NCI-H2081 treated with DMSO at 0.1 percent for 48 hours (cell line): ENCODE measurements at places on chromosomes 16 and 17.

GRCh38 chr17:55845385-55845784 lies 94.5 kb downstream of the PCTP start:
- DNase-seq = no peak

GRCh38 chr16:25689137-25689836 lies 2.5 kb upstream of the HS3ST4 start:
- DNase-seq = no peak

GRCh38 chr16:2475413-2476344 lies 752 bp downstream of the TBC1D24 start:
- DNase-seq = no peak

- DNase-seq = no peak
Measured at GRCh38 chr17:12977008-12977751, 40.6 kb downstream of the ELAC2 start.

- no peak for DNase-seq
Measured at GRCh38 chr16:88655053-88655732, 4.3 kb upstream of the CYBA start.

DNA sequence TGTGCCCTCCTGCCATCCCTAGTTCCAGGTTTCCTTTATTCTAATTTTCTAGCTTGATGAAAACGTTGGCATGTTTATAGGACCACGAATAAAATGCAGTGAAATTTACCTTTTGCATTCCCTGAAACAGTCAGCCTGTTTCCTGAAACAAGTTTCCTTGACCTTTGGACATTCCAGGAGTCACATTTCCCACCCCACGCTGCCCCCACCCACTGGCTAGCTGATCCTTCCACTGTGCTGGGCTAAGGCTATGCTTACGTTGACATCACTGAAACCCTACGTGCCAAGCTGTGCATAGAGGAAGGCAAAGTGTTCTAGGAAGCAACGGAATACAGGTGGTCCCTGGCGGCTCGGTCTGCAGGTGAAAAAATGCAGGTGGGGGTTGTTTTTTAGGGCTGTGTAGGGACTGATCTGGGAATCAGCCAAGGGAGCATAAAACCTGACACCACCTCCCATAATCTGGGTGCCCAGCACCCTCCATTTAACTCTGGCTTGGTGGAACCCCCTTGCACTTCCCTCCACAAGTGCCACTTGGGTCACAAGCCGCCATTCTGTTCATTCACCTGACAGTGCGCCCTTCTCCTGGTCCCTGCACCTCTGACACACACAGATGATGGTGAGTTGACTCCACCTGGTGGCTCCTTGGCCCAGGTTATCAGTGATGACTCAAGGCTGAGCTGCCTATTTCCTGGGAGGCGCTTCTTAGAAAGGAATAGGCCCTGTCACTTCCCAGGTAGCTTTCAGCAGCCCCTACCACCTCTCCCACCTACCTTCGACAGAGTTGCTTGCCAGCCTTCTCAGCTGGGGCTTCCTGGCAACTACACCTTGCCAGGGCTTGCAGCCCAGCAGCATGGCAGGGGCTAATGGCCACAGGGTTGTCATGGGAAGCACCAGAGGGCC lies 83.7 kb downstream of the N4BP1 start:
- no peak for DNase-seq

GRCh38 chr16:71345031-71345430 lies 13.5 kb upstream of the CALB2 start:
- DNase-seq = no peak

DNA sequence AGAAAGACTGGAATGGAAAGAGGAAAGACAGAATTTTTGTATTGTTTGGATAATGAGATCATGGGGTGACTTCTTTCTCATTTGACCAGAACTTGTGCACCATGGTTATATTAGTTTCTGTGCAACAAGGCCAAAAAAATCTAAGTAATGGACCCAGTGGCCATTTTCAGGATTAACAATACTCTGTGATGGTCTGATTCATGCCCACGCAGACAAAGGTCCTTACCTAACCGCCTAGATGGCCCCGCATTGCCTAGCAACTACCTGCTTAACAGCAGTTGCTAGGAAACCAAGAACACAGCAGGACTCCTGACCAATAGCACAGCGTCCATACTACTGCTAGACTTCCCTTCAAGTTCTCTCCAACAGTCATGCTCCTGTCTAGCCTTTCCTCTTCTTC lies 22.4 kb downstream of the MIS12 start:
- DNase-seq = no peak

DNA sequence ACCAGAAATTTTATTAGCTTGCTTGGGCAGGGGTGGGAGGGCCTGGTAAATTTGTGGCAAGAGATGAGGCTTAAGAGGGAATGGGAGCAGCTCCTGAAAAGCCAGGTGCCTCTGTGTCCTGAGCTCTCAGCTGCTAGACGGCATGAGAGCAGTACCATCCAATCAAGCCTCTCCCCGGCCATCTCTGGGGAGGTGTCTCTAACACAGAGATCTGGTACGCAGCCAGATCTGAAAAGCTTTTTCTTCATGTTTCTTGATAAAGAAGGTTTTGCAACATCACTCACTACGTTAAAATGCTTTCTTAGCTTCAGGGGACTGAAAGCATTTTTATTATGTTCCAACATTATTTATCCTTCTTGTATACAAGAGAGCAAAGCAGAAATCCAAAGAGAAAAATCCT lies 488.2 kb downstream of the RBFOX1 start:
- no peak for DNase-seq

GRCh38 chr16:56812884-56813283 lies 52.1 kb upstream of the SLC12A3 start:
- DNase-seq = no peak

DNA sequence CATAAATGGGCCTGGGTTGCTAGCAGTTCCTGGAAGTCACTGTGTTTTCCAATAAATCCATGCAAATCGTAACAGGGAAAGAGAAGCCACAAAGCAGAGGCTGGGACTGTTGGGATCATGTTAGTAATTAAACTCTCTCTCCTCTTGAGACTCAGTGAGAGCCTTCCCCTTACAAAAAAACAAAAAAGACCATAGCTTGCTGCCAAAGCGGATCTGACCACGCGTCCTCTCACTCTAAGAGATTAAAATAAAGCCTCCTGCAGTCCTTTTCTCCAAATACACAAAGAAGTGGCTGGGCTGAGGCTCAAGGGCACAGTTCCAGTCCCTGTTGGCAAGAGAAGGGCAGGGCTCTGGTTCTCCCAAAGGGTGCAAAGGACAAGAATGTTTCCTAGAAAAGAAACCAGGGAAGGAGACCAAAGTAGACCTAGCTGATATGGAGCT lies 38.5 kb downstream of the PIGL start:
- no peak for DNase-seq

GRCh38 chr16:87160234-87160636 lies 157.0 kb downstream of the C16orf95 start:
- no peak for DNase-seq

DNA sequence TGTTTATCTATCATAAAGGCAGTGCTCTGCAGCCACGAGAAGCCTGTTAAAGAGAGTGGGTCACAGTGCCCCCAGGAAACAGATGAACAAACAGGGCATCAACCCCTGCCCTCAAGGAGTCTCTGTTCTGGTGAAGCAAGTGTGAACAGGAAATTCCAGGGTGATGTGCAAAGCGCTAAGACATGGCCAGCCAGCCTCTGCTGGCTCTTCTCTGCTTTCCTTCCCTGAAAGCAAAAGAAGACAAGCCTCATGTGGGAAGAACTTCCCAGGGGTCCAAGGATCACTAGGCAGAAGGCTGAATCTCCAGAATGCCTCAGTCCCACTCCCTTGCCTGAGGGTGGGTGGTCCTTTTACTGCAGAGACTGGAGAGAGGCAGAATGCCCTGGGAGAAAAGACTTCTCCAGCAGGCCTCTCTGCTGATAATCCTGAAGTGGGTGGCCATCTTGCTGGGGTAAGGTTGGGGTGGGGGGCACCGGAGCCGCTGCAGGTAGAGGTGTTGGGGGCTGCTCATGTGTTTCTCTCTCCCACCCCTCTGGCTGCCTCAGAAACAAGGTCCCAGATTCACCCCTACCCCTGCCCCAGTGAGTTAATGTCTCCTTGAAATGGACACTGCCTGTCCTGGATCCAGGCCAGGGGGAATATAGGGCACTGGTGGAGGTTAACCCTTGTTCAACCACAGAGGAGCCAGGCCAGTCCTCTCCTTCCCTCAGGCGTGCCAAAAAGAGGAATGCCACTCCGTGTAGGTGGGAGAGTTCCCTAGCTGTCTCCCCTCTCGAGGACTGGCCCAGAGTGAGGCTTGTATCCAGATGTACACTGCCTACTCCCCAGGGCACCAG lies 2.4 kb downstream of the ANKRD13B start:
- no peak for DNase-seq

GRCh38 chr17:5714993-5715392 lies 130.7 kb upstream of the NLRP1 start:
- no peak for DNase-seq

DNA sequence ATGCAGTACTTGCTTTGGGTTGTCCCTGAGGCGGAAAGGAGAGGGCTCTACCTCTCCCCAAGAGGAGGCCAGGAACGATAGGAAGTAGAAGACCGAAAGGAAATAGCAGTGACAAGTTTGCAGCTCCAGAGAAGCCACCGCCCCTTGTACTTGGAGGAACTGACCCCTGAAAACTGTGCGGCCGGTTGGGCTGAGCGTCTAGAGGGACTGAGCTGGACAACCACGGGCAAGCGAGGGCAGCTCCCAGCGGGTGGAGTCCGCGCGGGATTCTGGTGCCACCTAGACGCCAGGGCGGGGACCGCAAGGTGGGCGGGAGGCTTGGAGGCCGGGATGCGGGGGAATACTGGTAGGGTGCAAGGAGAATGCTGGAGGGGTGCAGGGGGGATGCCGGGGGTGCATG lies 1.3 kb upstream of the SLC6A4 start:
- no peak for DNase-seq

DNA sequence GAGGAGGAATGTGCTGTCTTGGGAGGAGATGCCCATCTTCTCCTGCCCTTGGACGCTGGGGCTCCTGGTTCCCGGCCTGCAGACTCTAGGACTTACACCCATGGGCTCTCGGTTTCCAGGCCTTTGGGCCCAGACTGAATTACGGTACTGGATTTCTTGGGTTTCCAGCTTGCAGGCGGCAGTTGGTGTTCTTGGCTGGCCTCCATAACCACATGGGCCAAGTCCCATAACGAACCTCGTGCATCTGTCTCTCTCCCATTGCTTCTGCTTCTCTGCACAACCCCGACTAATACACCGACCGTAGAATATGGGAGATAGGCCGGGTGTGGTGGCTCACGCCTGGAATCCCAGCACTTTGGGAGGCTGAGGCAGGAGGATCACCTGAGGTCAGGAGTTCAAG lies 162.6 kb downstream of the SDK2 start:
- no peak for DNase-seq

GRCh38 chr17:28552176-28552999 lies at the start of gene UNC119:
Gene UNC119 (minus strand): TSS chr17:28552624. CDS start chr17:28552557, 67 bp downstream.
- no peak for DNase-seq

DNA sequence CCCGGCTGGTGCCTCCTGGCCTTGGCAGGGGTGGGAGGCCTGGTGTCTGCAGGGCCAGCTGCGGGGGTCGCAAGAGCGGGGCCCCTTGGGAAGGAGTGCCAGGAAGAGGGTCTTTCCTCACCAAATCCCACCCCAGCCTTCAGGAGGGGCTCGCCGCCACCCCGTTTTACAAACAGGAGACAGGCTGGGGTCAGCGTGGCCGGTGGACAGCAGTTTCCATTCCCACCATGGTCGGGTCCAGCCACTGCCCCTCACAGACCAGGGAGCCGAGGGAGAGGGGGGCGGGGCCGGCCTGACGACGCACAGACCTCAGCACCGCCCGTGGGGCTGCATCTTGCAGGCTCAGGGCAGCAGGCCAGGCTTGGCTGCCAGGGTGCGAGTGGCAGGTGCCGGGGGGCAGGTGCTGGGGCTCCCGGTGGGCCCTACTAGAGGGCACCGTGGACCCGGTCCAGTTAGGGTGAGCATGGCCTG lies 7.6 kb downstream of the CBFA2T3 start:
- no peak for DNase-seq

DNA sequence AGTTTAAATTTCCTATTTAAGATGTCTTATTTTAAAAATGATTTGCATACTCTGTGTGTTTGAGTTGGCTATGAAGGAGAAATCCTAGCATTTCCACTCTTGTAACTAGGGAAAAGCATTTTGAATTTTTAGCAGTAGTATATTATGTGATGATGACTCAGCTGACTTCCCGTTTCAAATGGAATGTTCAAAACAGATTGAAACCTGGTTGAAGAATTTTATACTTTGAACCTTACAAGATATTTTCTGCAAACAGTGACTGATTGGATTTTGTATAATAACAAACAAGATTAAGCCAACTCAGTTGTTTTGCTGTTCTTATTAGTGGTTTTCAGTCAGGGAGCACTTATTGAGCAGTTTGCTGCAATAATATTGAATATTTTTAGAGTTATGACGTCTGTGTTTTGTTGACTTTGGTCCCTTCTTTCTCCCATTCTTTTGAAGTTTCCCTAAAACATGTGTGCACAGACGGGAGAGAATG lies 8.0 kb downstream of the TNRC6A start:
- no peak for DNase-seq

DNA sequence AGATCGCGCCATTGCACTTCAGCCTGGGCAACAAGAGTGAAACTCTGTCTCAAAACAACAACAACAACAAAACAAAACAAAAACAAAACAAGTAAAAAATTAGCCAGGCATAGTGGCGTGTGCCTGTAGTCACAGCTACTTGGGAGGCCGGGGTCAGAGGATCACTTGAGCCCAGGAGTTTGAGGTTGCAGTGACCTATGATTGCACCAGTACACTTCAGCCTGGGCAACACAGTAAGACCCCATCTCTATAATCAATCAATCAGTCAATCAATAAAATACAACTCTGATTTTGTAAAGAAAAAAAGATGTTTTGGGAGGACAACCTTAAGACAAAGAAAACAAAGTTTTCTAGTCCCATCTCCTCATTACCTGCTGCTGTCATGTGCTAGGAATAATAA lies 51.9 kb downstream of the MARCHF10 start:
- DNase-seq = no peak

DNA sequence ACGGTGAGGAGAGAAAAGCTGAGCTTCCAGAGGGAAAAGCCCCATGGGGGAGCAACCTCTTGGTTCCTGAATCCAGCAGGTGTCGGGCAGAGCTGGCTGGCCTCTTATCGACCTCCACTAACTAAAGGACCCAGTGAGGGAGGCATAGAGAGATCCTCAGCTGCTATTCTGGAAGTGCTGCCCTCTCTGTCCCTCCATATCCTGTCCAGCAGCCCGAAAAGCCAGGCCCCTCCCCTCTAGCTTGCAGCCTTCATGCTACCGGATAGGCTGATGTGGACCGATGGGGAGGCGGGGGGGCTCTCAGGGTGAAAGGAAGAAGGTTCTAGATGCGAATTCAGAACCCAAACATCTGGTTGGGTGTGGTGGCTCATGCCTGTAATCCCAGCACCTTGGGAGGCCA lies 24.9 kb downstream of the MXRA7 start:
- DNase-seq = no peak

- DNase-seq = no peak
Measured at GRCh38 chr16:85970738-85971137, 71.8 kb downstream of the IRF8 start.

GRCh38 chr17:82475458-82475857 lies 16.9 kb downstream of the NARF start:
- no peak for DNase-seq
